ENCODE measurements at places on chromosomes 7 and 10.

DNA sequence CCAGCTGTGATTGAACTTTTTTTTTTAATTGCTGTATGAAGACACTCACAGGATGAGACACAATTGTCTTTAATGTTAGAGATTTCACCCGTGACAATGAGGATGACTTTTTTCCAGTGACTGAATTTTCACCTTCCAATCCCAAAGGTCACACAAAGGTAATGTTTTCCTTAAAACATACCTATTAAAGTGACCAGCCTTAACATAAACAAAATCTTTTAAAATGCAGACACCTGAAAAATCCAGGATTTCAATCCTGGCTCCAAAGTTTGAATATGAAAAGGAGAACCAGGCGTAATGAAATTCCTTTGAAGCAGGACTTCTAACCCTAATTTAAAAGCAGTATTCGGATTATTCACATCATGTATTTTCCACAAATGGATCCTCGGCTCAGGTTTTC is 647.7 kb downstream of the GATA3 start:
- DNase-seq, result no peak

DNA sequence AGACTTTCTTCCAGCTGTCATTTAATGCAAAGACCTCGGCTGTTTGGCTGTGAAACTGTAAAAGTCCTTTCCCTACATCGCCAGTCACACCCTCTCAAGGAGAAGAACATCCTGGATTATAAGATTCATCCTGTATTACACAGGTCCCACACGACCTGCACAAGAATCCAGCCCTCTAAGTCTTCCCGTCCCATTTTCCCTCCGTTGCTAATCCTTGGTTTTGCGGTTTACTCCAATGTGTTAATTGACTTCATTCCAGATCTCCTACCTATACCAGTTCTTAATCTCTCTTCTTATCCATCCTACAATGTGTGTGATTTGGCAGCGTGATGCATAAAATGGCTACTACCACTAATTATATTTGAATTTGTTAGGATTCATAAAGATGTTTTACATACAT is 110.4 kb downstream of the COL28A1 start:
- DNase-seq, result no peak

GRCh38 chr7:95820778-95821177 is 48.4 kb downstream of the DYNC1I1 start:
- no peak for DNase-seq

DNA sequence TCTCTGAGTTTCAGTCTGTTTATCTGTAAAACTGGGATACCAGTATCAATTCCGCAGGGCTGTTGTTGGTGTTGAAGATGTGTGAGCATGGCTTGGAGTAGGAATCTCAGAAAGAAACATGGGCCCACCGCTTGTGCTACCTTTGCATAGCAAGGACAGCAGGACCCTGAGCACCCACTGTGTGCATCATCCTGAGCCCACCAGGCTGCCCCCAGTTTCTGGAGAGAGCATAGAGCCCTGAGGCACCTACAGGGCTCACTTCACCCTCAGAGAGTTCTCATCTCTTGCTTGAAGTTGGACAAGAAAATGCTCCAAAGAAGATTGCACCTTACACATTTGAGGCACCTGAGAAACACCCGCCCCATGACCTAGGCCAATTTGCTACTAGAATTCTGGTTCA is 12.9 kb downstream of the PRLHR start:
- no peak for DNase-seq

- DNase-seq, result no peak
Measured at GRCh38 chr10:132208462-132209050, 21.8 kb downstream of the DPYSL4 start.

- no peak for DNase-seq
Measured at GRCh38 chr10:86375204-86375603, 8.6 kb upstream of the GRID1 start.

DNA sequence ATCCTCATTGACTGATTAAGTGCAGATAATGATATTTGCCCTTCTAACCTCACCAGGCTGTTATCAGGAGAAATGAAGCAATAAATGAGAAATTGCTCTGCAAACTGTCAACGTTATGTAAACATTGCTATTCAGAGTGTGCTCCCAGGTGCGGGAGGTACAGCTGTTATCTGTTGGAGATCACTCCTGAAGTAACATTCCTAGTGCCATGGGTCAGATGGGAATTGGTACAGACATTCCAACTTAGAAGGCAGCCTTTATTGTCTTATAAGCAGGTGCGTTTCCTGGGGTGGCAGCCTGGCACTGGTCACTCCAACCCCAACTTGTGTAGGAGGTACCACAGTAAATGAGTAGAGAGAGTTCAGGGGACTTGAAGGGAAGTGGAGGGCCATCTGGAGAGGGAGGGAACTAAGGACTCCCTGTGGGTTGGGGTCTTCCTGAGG is 36.8 kb downstream of the HK1 start:
- no peak for DNase-seq

- no peak for DNase-seq
Measured at GRCh38 chr10:124106241-124106879, 13.0 kb upstream of the CHST15 start.

GRCh38 chr10:112701211-112701877 is 248.7 kb upstream of the TCF7L2 start:
- no peak for DNase-seq

- no peak for DNase-seq
Measured at GRCh38 chr10:77861366-77861765, 65.2 kb downstream of the DLG5 start.

DNA sequence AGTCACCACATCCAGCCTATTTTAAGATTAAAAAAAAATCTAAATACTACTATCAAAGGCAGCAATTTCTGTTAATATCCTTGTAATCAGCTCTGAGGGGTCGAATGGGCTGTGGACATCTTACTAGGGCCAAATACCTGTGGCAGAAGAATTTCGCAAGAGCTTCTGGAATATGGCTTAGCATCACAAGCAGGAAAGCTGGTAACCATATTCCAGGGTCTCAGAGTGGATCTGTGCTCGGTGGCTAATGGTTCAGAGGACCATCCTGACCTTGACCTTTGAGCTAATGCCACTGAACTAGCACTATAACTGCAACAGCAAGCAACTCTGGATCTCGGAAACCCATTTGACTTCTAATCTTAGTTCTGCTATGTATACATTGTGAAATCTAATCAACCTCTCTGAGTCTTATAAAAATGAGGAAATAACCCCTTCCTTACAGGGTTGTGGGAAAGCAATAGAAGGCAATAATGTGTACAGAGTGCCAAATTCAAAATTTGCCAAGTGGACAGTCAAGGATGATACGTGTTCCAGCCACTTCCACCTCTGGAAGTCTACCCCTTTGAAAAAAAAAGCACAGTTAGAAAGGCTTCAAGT is 65.5 kb downstream of the CYP26A1 start:
- DNase-seq, result no peak

- no peak for DNase-seq
Measured at GRCh38 chr7:94511718-94512117, 2.1 kb downstream of the CASD1 start.

DNA sequence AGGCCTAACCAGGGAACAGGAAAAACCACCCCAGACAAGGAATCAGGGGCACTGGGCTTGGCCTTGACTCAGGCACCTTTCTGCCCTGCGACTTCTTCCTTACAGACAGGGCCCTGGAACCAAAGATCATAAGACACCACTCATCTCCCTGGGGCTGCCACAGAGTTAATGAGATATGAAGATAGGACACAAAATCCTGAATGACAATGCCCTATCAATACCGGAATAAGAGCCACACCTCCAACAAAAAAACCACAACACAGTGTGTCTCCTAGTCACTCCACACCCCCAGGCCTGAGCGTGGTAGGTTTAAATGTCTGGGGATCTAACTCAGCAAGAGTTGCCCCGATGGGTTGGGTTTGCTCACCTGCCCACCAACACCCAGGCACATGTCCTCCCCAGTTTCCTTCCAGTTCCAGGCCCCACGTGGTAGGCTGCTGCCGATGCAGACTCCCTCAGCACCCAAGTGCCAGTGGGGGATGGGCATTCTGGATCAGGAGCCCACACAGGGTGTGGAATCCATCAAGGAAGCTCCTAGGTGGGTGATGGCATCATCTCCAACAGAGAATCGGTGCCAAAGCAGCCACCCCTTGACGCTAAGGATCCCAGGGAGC is 3.9 kb downstream of the DLG5 start:
- no peak for DNase-seq

DNA sequence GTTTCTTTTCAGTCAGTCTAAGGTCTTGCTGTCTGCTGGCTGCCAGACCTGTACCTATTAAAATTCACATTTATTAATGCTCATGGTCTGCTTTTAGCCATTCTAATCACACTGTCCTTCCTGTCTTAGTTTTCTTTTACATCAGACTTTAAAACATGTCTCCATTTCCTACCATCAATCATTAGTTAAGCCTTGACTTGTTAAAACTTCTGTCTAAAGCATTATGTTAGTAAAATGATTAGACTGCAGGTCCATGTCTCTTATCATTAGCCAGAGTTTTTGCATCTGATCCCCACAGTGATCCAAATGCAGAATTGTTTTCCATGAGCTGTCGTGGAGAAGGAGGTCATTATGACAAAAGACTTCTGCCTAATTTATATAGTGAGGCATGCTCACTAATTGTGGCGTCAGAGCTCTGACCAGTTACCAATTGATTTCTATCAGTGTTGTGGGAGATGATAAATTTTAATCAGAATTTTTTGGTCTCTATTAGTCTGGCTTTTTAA is 226.5 kb downstream of the DKK1 start:
- no peak for DNase-seq

GRCh38 chr7:2003931-2004812 is 228.6 kb downstream of the MAD1L1 start:
- DNase-seq, result no peak

DNA sequence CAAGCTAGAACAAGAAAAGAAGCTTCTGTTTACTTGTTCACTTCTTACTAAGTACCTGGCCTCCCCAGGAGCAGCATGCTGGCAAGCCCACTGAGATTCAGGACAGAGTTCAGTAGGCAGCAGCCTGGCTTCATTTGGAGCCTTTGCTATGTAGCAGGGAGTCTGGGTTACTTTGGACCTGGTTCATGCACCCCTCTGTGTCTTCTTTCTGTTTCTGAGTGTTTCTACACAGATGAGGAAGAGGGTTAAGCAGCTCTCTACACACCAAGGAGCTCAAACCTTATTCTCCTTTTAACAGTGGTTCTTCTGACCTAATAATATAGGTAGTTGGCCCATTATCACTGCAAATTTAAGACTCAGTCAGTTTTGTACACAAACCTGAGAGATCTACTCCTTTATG is 152.9 kb downstream of the ARID5B start:
- DNase-seq, result no peak

DNA sequence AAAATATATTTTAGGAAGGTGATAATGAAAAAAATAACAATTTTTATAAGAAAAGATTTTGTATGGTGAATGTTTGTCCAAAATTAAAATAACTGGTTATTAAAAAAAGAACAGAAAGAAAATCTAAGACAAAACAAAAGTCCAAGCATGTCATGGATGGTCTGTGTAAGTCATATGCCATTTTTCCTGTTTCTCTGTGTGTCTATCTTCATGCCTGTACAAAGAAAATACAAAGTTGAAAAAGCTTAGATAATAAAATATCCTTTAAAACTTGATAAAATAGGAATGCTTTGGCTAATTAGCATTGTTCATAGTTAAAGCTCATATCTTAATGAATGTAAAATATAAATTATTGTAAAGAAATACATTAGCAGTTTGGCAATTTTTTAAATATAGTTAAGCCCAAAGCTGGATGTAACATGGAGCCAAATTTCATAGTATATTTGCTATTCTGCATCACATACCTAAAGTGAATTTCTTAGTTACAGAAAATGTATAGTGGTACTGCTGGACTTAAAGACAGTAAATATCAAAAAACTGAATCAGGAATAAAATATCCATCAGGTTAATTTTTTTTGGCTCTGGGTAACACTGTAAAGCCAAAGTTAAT is 661.1 kb downstream of the PCDH15 start:
- no peak for DNase-seq

DNA sequence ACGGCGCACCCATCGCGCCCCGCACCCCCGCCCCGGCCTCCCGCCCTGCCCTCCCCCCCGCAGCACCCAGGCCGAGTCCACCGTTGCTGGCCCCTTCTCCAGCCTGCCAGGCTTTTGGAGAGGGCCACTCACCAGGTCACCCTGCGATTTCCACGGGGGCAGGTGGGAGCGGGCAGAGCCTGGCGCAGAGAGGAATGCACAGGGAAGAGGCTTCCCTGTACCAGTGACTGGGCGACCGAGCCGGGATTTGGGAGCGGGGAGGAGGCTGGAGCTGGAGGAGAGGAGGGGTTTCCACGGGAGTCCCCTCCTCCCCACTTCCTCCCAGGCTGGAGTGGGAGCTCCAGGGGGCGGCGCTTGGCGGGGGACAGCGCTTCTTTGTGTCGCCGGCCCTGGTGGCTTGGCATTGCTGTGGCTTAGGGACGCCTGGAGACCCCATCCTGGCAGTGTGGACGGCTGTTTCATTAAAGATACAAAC is 19.3 kb downstream of the TCAF1 start:
- DNase-seq, result peak; percentile 26

GRCh38 chr7:135743907-135744731 is 4.5 kb downstream of the FAM180A start:
- no peak for DNase-seq

- no peak for DNase-seq
Measured at GRCh38 chr7:11612737-11613136, 219.3 kb downstream of the THSD7A start.

GRCh38 chr10:113357681-113358300 is 195.1 kb upstream of the HABP2 start:
- DNase-seq, result no peak

DNA sequence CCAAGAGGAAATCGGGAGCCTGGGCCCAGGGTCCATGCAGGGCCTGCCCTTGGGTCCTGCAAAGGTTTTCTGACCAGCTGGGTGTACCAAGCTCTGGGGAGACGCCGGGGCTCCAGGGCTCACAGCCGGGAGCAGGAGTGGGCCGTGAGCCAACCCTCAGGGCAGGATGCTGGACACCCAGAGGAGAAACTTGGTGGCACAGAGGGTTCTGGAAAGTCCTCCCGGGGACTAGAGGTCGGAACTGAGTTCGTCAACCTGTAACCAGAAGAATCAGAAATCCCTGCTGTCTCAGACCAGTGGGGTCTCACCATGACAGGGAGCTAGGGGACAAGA is 29.2 kb upstream of the PPP2R2D start:
- no peak for DNase-seq

GRCh38 chr10:49324711-49325110 is 25.7 kb downstream of the C10orf71 start:
- no peak for DNase-seq

GRCh38 chr10:76302961-76303630 is 871.7 kb downstream of the LRMDA start:
- no peak for DNase-seq

DNA sequence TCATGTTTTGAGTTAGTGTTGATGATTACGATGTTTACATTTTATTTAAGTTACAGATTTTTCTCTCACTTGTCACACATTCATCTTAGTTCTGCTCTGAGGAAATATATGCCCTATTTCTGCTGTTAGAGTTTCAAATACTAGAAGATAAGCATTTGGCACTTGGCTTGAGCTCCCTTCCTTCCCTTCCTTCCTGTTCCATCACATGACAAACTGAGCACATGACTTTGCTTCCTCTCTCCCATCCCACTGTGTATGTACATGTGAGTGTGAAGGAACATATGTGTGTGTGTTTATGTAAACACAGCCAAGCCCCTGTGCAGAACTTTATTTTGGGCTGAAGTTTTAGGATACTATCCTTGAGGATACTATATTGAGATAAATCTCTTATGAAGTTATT is 795.9 kb upstream of the IGFBP3 start:
- DNase-seq, result no peak
